ENCODE measurements at places on chromosomes 16 and 17.

GRCh38 chr17:49555495-49556222, 20.0 kb upstream of the NXPH3 start:
- DNase-seq = no peak

- no peak for DNase-seq
These were observed 219.9 kb downstream of the CHD9NB start for GRCh38 chr16:52832771-52833170.

GRCh38 chr17:57393368-57393767, 137.0 kb downstream of the MSI2 start:
- DNase-seq = no peak

- DNase-seq = no peak
These were observed 43.4 kb downstream of the LMF1 start for GRCh38 chr16:927406-927805.

DNA sequence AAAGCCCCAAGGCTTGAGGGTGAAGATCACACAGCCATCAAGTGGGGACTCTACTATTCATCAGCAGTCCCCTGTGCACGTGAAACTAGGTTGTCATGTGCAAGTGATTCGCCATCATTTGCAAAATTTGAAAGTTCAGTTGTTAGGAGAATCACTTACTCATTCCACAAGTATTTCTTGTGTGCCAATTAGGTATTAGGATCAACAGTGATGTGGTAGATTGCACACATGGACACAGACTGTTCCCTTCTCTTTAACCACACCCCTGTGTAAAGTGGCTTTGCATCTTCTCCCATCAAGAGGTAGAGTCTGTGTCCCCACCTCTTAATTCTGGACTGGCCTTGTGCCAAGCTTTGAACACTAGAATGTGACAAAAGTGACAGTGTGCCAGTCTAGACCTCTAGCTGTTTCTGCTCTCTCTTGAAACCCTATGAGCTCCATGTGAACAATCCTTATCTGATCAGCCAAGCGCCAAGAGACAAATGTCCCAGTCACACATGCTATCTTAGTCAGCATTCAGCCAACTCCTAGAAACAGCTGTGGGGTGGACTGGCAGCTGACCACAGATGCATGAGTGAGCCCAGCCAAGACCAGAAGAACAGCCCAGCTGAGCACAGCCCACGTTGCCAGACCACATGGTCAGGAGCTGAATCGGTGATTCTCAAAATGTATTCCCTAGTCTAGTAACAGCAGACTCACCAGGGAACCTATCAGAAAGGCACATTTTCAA, 31.5 kb upstream of the SHISA9 start:
- DNase-seq = no peak

DNA sequence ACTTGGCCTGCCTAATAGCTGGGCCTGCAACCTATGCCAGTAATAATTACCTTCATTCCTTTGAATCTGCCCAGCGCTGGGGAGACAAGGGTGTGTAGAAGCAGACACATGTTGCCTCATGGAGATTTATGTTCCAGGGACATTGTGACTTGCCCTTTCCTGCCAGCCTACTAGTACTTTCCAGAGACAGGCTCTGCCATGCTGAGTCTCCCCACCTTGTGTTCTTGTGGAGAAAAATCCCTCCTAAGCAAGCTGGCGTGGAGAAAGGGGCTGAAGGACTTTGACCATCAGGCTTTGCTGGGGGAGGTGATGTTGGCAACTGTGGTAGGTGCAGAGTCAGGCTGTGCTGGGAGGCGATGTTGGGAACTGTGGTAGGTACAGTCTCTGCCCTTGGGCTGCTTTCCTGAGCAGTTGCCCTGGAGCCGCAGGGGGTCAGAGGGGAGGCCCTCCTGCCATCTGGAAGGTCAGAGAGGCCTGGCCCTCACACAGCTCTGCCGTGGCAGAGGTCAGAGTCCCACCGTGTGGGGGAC, 4.0 kb downstream of the KSR1 start:
- DNase-seq = no peak

GRCh38 chr16:75203096-75203495, 3.9 kb downstream of the CTRB2 start:
- no peak for DNase-seq

DNA sequence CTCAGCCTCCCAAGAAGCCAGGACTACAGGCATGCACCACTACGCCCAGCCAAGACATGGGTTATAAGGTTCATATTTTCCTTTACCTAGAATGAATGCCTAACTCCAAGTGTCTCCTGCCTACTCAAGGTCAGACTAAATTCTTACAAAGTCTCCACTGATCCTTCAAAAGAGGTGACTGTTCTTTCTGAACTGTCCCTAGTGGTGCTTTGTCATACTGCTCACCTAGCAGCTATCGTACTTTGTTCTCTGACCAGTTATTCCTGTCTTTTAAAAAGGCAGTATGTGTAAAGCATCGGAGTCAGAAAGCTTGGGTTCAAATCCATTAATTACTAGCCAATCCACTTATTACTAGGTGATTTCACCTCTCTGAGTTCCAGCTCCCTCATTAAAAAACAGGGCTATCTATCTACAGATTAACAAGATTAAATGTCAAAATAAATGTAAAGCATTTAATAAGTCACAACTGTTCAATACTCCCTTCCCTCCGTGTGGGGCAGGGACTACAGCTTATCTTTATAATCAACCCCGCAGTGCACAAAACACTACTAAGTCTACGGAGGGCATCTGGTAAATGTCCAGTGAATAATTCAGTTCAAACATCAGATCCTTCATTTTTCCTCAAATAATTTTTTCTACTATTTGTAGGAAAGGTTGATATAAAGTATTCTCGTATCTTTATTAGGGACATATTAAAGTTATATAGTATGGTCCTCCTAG, 20.0 kb upstream of the ITGA2B start:
- no peak for DNase-seq

GRCh38 chr16:59540621-59541020, 806.5 kb upstream of the GOT2 start:
- DNase-seq = no peak

- no peak for DNase-seq
These were observed 77.0 kb upstream of the AXIN2 start for GRCh38 chr17:65638221-65638975.

DNA sequence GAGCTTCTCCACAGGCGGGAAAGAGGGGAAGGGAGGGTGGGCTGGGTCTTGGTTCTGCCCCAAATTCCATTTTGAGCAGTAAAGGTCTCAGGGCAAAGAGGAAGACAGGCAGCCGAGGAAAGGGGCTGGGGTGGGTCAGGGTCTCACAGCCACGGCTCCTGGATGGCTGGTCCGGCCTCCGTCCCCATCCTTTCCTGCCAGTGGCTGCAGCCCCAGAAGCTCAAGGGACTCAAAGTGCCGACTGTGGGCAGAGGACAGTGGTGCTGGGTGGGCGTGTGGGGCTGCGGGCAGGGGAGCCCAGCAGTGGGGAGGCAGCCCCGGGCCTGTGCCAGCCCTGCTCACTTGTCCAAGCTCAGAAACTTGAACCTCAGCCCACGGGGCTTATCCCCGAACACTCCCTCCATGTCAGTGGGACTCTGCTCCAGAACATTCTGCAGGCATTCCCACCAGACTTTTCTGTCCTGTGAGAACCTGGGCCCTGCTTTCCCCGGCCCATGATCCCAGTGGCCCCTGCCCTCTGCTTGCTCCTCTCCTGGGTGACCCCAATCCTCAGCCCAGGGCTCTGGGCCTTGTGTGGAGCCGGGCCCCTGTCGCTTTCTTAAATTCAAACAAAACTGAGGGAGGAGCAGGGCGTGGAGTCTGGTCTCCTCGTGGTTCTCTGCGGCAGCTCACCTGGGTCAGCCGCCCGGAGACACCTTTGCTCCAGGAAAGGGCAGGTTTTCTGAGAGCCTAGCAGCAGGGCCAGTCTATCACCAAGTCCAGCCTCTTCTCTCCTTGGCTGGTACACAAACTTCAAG, 117.8 kb upstream of the METRNL start:
- DNase-seq = no peak
